Hepatocyte (in vitro differentiated cells): ENCODE measurements at places on chromosomes 1 and 21. TPM values are rescaled to one million over a fixed set of nuclear protein-coding genes. Genes with fewer than 3 reads are reported as not detected.

DNA sequence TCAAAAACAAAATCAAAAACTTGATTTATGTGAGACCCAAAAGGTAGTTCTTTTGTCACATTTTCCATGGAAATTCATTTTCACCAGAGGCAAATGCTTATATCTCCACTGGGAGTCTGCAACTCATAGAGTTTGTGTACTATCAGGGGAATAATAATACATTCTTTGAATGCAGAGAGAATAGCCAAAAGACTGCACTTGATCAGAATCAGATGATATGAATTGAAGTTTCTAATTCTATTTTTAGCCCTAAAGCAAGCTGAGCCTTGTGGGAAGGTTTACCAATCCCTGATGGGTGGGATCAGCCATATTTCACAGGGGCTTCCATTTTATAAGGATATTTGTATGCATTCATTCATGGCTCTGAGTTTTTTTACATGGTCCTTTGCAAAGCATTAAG, 49.6 kb downstream of the TSEN15 start:
- no peak for DNase-seq

GRCh38 chr1:183632964-183633363, 2.6 kb downstream of the ARPC5 start:
- DNase-seq: no peak

GRCh38 chr21:42513151-42513984, at the start of gene SLC37A1:
TSS of gene SLC37A1 (plus strand) at chr21:42513852. CDS start at chr21:42518455, 4,603 bp downstream.
- DNase-seq: peak; percentile 77

DNA sequence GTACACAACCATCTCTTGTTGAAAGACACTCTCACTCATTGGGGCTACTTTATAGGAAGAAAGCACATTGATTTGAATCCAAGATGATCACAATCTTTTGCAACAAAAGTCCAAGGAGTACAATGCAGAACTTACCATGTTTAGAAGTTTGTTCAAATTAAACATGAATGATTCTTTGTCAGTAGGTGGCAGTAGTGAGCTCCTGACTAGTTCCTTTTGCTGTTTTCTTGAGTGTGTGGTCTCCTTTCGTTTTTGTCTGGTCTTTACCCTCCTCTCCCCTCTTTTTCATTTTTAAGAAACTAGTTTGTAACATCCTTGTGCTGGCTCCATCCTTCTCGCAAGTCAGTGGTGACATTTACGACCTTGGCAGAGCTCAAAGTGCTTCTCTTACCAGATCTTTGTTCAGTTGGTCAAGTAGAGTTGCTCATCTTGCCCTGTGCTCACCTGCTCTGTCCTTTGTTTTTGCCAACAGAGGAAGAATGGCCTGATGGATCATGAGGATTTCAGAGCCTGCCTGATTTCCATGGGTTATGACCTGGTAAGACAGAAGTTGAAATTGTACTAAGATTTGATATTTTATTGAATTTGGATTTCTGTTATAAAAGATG, 35.7 kb upstream of the MTR start:
- peak; percentile 66 for DNase-seq

E2F2 gene
- polyA plus RNA-seq: 0.21 and 0.85 TPM in 2 replicates

SMIM1 gene
- polyA plus RNA-seq: 116 and 118 TPM in 2 replicates

CCDC181 gene
- 0.79 and 1.1 TPM in 2 replicates for polyA plus RNA-seq
